ENCODE measurements at places on chromosomes 2 and 18.

DNA sequence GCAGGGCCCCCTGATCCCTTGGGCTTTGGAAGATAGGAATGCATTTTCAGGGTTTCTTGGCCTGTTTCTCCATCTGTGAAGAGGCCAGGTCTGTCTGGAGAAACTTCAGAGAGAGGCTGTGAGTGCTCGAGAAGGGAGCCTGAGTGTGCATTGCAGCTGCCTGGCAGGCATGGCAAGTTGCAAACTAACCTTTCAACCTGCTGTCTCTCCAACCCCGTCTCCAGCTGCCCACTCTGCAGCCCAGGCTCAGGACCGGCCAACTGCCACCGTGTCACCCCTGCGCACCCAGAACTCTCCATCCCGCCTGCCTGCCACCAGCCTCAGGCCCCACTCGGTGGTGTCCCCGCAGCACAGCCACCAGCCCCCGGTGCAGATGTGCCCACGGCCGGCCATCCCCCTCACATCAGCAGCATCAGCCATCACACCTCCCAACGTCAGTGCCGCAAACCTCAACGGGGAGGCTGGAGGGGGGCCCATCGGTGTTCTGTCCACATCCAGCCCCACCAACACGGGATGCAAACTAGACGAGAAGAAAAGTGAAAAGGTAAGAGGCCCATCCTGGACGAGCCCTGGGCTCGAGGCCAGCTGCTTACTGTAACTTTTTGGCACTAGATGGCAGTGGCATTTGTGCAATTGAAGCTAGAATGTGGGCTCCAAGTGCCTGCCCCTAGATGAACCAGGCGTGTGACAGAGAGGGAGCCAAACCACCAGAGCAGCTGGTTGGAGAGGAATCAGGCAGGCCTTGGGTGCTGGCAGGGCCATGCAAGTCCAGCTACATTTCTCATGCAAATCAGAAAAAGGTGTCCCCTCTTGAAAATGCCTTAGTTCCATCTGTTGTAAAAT lies 164.6 kb downstream of the SEPTIN10 start:
- no peak overlapping the region for H3K27ac ChIP-seq
- H3K27me3 ChIP-seq: no peaks in the 10 kb centered on the region
- DNase-seq: no peak
- peaks cover 4% of the 10 kb centered on the region for H3K4me1 ChIP-seq

DNA sequence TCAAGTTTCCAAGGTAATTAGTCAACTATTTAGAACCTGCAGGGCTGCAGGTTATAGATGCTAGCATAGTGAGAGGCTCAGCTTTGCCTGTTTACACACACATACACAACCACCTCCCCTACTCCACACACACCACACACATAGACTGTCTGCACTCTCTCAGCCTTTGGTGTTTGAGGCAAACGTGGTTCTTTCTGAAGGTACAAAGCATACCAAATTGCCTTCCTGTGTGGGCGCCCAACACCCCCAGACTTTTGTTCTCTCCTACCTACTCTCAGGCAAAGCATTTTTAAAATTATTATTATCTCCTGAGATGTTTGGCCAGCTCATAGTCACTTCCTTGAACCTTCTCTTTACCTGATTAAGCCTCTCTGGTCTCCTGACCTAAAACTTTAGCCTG lies 44.9 kb downstream of the MYO3B start:
- peaks cover 17% of the 10 kb centered on the region for H3K4me1 ChIP-seq
- DNase-seq: peak; percentile 25
- no peaks in the 10 kb centered on the region for H3K36me3 ChIP-seq
- no peak overlapping the region for H3K27ac ChIP-seq
- H3K4me3 ChIP-seq: no peak overlapping the region

DNA sequence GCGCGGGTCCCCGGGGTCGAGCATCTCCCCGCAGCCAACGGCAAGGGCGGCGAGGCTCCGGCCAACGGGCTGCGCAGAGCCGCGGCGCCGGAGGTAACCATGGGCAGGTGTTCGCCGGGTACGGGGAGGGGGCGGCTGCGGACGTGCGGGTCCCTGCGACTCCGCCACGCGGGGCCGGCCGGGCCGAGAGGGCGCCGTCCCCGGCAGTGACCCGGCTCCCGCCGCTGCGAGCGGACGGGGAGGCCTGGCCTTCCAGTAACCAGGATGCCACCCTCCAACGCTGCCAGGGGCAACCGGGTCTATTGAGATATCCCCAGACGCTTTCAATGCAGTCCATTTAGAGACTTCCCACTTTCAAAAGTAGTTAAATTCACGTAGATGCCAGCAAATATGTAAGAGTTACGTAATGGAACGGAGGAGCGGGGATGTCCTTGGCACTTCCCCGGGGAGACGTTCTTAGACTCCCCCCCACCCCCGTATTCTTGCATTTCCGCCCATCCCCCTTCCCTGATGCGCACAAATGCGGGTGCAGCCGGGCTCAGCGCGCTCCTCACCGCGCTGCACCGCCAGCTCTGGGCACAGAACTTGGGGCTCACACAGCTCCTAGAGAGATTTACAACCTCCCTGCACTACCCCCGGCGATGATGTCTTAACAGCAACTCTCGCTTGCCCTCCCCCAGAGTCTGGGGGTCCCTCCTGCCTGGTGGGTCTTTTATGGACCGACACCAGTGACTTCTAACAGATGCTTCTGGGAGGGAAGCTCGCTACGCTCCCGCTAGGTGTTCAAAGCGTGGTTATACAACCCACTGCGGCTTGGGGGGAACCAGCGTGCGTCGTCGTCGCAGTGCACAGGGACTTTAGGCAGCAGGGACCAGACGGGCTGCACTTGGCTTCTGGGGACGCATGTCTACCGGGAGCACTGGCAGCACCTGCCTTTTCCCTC lies 657 bp downstream of the SGPP2 start:
- H3K36me3 ChIP-seq: peaks cover 5% of the 10 kb centered on the region
- DNase-seq: peak; percentile 20
- peaks cover 11% of the 10 kb centered on the region for H3K4me1 ChIP-seq
- H3K4me3 ChIP-seq: peak overlapping the region; percentile 61
- H3K27me3 ChIP-seq: peaks cover 42% of the 10 kb centered on the region

DNA sequence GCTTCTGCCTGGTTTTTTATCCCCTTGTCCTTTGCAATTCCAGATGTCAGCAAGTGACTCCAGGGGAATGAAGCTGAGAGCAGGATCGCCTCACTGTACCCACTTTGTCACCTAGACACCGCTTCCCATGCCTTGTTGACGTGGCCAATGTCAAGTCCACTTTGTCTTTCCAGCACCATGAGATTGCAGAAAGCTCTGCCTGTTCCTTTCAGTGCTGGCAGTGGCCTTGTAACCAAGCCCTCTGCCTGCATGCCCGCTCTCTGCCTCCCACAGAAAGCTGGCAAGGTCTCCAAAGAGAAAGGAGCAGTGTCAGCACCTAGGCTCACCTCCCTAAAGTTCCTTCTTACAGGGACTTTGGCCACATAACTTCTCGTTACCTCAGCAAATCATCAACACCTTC lies 282.2 kb upstream of the ST6GAL2 start:
- H3K4me1 ChIP-seq: no peaks in the 10 kb centered on the region
- no peak for DNase-seq
- H3K27me3 ChIP-seq: no peaks in the 10 kb centered on the region
- H3K4me3 ChIP-seq: no peak overlapping the region
- no peaks in the 10 kb centered on the region for H3K36me3 ChIP-seq
- H3K27ac ChIP-seq: no peak overlapping the region

DNA sequence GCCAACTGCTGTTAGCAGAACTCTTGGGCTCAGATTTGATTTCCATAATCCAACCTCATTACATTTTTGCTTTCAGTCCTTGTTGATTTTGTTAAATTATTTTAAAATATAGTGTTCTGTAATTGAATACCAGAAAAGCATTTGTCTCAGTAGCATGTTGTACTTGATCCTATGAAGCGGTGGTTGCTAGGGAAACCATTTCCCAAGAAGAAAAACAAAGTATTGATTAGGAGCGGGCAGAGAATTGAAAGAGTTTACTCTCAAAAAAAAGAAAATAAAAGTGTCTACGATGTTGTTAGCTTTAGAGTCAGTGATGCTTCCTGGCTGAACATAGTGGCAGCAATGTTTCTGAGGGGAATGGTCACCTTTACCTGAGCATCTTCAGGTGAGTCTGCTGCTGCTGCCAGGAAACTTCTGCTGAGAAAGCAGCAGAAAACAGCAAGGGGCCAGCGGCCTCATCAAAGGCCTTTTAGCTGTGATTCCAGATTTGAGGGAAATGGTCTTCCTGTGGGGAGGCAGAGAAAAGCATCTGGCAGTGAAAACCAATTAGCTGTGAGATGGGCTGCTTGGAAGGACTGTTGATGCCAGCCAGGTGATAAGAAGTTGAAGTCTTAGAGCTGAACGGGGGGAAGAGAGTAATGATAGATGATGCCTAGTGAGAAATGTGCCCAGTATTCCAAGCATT lies 37.1 kb downstream of the CRIM1 start:
- H3K36me3 ChIP-seq: no peaks in the 10 kb centered on the region
- no peak overlapping the region for H3K27ac ChIP-seq
- DNase-seq: no peak
- peaks cover 5% of the 10 kb centered on the region for H3K27me3 ChIP-seq

- no peak for DNase-seq
- no peak overlapping the region for H3K4me3 ChIP-seq
- no peaks in the 10 kb centered on the region for H3K36me3 ChIP-seq
- H3K4me1 ChIP-seq: no peaks in the 10 kb centered on the region
Measured at GRCh38 chr2:239716536-239717318, 308.4 kb downstream of the NDUFA10 start.

GRCh38 chr2:55718165-55719008 lies 24.7 kb upstream of the PNPT1 start:
- no peaks in the 10 kb centered on the region for H3K36me3 ChIP-seq
- peaks cover 6% of the 10 kb centered on the region for H3K27me3 ChIP-seq
- no peak overlapping the region for H3K4me3 ChIP-seq
- no peak overlapping the region for H3K27ac ChIP-seq
- peak; percentile 71 for DNase-seq

DNA sequence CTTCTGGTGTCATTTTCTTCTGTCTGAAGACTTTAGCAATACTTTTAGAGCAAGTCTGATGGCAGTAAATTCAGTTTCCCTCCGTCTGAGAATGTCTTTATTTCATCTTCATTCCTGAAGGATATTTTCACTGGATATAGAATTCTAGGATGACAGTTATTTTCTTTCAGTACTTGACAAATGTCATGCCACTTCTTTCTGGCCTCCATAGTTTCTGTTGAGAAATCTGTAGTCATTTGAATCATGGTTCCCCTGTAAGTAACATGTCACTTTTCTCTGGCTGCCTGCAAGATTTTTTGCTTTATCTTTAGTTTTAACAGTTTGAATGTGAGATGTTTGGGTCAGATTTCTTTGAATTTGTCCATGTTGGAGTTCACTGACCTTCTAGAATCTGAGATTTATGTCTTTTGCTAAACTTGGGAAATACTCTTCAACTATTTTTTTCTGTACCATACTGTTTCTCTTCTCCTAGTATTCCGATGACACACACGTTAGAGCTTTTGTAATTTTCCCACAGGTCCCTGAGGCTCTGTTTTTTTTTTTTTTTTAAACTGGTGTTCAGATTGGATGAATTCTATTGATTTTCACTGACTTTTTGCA lies 30.2 kb downstream of the RMND5A start:
- H3K27me3 ChIP-seq: no peaks in the 10 kb centered on the region
- DNase-seq: no peak
- peaks cover 14% of the 10 kb centered on the region for H3K4me1 ChIP-seq
- no peak overlapping the region for H3K27ac ChIP-seq

- H3K4me3 ChIP-seq: no peak overlapping the region
- peaks cover 2% of the 10 kb centered on the region for H3K36me3 ChIP-seq
- no peak for DNase-seq
- H3K27ac ChIP-seq: no peak overlapping the region
- H3K27me3 ChIP-seq: peaks cover 15% of the 10 kb centered on the region
- H3K4me1 ChIP-seq: no peaks in the 10 kb centered on the region
Measured at GRCh38 chr2:174059884-174060244, 94.7 kb upstream of the SP3 start.

GRCh38 chr2:240992572-240993291 lies 5.7 kb upstream of the SNED1 start:
- H3K36me3 ChIP-seq: no peaks in the 10 kb centered on the region
- no peaks in the 10 kb centered on the region for H3K4me1 ChIP-seq
- H3K4me3 ChIP-seq: no peak overlapping the region
- peaks cover 7% of the 10 kb centered on the region for H3K27me3 ChIP-seq

GRCh38 chr2:229996320-229996719 lies 72.4 kb downstream of the SLC16A14 start:
- DNase-seq: no peak
- H3K36me3 ChIP-seq: no peaks in the 10 kb centered on the region
- peaks cover 2% of the 10 kb centered on the region for H3K4me1 ChIP-seq
- H3K27me3 ChIP-seq: no peaks in the 10 kb centered on the region

DNA sequence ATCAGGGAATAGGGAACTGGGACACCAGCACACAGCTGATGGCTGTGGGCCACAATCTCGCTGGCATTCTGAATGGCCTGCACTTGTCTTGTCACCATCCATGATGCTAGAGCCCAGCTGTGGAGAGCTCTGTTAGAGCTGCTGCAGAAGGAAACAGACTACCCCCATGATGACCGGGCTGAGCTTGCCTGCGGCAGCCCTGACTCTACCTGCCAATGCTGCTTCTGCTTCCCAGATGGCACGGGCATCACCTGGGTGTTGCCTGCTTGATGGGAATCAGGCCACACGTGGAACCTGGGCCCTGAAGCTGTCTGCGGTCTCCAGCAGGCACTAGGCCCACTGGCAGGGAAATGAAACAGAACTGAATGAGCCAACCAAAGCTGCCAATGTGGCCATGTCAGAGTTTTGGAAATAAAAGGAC lies 11.2 kb upstream of the DAW1 start:
- H3K27me3 ChIP-seq: no peaks in the 10 kb centered on the region
- DNase-seq: no peak
- H3K36me3 ChIP-seq: no peaks in the 10 kb centered on the region
- H3K4me3 ChIP-seq: no peak overlapping the region
- H3K27ac ChIP-seq: no peak overlapping the region

GRCh38 chr2:166539340-166540162 lies 45.5 kb upstream of the SCN7A start:
- no peak overlapping the region for H3K4me3 ChIP-seq
- peak; percentile 29 for DNase-seq
- no peak overlapping the region for H3K27ac ChIP-seq
- no peaks in the 10 kb centered on the region for H3K36me3 ChIP-seq
- H3K27me3 ChIP-seq: no peaks in the 10 kb centered on the region
- H3K4me1 ChIP-seq: no peaks in the 10 kb centered on the region

DNA sequence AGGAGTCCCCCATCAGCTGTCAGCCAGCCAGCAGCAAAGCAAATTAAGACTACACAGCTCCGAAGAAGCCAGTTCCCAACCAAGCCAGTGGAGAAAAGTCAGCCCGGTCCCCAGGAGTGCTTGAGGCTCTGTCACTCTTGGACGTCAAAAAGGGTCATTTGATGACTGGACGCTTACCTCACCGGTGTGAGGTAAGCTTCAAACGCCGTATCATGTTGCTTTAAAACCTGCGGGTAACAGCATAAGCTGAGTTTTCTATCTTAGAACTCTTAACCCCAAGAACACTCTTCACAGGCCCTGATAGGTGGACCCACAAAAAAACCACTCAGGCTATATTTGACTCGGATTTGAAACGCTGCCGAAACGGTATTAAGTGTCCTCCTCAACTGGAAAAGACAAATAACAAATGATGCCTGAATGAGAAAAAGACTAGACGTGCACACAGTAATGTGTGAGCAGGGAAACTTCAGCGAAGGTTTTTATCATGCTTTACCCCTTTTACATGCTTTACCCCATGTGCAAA lies 682 bp upstream of the LNPK start:
- peak overlapping the region; percentile 89 for H3K4me3 ChIP-seq
- H3K27me3 ChIP-seq: peaks cover 18% of the 10 kb centered on the region
- H3K36me3 ChIP-seq: no peaks in the 10 kb centered on the region
- H3K4me1 ChIP-seq: peaks cover 26% of the 10 kb centered on the region
- no peak for DNase-seq

All from activated CD8-positive, alpha-beta T cell treated with anti-CD3 and anti-CD28 coated beads, Interleukin-2, amount 10 ng/mL, durations not matched to agents 7 days and 5 days (primary cell).